ENCODE measurements at places on chromosomes 6 and 20.

GRCh38 chr6:30615958-30616810 is 859 bp downstream of the PPP1R10 start:
- peak; percentile 50 for DNase-seq

- no peak for DNase-seq
Measured at GRCh38 chr6:154479771-154480639, 30.5 kb downstream of the CNKSR3 start.

DNA sequence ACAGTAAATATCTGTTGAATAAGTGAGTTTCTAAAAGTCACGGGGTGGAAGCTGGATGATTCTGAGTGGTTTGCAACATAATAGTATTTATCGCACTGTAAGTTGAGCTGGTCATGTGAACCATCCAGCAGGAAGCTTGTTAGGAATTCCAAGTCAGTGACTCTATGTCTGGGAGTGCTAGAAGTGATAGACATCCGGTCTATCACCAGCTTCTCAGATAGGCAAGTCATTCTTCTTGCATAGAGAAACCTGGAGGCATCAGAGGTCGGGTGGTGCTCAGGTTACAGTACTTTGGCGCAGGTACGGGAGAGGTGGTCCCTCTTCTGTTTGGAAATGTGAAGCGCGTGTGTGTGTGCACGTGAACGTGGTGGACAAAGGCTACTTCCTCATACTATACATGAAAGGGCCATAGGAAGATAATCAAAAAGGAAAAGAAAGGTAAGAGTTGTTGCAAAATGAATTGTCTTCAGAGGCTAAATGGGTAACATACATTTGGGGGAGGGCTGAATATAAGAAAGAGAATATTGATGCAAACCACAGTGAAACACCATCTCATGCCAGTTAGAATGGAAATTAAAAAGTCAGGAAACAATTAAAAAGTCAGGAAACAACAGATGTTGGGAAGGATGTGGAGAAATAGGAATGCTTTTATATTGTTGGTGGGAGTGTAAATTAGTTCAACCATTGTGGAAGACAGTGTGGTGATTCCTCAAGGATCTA is 299.3 kb upstream of the ZFP64 start:
- no peak for DNase-seq

- no peak for DNase-seq
Measured at GRCh38 chr6:162715601-162716000, 12.0 kb downstream of the PRKN start.
